ENCODE measurements at places on chromosomes 3 and 15.

- ATAC-seq: no peak
Observed at GRCh38 chr3:118479376-118479775, 555.3 kb downstream of the IGSF11 start.

- ATAC-seq: no peak
Observed at GRCh38 chr3:157581371-157581770, 78.2 kb upstream of the VEPH1 start.

DNA sequence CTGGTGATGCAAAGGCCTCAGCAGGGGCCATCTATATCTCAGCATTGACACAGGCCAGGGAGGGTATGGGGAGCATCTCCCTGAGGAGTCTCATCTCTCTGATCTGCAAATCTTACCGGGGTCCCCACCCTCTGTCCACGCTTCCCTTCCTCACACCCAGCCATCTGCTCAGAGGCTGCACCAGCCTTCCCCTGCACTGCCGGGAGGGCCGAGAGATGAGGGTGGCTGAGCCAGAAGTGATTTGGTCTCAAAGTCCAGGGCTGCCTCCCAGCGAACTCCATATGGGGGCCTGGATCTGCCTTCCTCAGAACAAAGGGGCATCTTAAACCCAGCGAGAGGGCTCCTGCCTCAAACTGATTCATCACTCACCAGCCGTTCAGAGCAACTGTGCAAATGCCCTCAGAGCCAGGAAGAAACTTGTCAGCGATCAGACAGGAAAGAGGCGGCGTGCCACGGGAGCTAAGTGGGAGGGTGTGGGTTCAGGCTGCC lies 4.6 kb downstream of the IGDCC3 start:
- no peak for ATAC-seq

GRCh38 chr15:26945046-26945445 lies 25.9 kb upstream of the GABRG3 start:
- ATAC-seq: no peak
